ENCODE measurements at places on chromosomes 11 and 22.

DNA sequence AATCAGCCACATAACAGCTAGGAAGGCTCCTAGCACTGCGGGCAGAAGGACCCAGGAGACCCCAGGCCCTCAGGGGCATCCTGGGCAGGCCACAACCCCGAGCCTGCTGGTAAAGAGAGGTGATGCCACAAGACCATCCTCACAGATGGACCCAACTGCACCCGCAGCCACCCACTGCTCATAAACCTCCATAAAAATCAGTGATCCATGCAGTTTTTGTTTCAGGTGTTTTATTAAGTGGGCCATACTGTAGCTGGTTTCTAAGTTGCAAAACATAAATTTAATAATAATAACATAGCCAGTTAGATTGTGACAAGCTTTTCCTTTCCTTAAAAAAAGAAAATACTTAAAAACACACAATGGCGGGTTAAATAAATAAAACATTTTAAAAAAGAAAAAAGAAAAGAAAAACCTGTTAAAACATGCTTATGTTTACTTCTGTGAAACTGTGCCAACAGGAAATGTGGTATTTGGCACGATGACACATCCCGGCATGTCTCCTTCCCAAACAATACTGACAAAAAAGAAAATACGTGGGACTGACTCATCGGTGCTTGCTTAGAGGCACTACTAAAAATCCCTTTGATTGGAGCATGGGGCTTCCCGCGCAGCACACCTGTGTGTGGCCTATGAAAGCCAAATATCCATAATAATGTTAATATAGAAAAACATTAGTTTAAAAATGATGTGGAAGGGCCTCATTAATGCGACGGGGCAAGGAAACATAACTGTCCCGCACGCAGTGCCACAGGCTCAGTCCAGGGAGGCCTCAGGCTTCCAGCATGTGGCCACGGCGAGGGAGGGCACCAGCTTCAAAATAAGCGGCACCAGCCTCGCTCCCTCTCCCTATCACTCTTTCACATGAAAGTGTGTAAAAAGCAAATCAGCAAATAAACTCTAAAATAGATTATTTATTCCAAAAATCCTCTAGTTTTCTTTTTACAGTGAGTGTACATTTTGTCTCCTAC lies 47.5 kb upstream of the SCUBE2 start:
- no peak for ATAC-seq

- no peak for ATAC-seq
Observed at GRCh38 chr11:10118865-10119264, 175.2 kb downstream of the SBF2 start.

DNA sequence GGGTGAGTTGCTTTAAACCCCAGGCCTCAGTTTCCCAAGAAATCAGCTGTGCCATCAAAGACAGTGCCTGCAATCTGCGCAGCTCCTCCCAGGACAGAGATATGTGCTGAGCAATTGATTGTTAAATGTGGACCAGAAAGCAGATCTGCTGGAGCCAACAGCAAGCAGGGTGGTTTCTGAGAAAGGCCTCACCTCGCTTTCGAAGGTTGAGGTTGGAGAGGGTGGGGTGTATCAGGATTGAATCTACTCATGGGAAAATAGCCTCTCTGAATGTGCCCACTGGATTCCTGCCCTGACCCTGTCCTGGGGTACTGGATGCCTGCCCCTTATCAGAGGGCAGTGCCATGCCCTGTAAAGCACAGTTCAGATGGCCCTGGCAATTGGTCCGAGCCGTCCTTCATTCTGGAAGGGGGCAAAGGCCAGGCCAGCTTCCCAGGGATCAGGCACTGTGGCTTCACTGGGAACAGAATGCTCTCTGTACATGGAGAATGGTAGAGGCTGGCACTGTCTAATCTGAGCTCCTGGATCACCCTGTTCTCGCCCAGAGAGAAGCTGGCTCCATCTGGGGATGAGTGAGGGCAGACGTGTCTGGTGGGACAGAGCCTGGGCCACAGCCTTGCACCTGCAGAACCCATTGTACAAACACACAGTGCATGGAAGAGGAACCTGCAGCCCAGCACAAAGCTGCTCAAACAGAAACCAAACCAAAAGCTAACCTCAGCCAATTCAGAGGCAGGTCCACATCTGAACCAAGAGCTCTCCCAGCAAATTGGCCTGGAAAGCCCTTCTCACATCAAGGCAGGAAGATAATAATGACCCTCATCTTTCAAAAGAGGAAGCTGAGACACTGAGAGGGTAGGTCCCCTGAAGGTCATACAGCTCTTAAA lies 15.2 kb downstream of the DHCR7 start:
- ATAC-seq: no peak

- ATAC-seq: no peak
Observed at GRCh38 chr22:44454113-44454769, 43.8 kb downstream of the RTL6 start.
